ENCODE measurements at places on chromosomes 4 and X.

- no peak for DNase-seq
Observed at GRCh38 chr4:36320117-36320896, 38.9 kb downstream of the DTHD1 start.

- DNase-seq = no peak
Observed at GRCh38 chrX:112190646-112191045, 108.1 kb upstream of the TRPC5 start.

DNA sequence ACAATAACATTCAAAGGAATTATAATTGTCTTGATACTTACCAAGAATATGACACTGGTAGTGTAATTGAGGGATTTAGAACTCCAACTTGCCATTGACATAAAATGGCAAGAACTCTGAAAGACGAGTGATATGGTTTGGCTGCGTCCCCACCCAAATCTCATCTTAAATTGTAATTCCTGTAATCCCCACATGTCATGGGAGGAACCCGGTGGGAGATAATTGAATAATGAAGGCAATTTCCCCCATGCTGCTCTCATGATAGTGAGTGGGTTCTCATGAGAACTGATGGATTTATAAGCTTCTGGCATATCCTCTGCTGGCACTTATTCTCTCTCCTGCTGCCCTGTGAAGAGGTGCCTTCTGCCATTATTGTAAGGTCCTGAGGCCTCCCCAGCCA is 1536.4 kb downstream of the TECRL start:
- no peak for DNase-seq

DNA sequence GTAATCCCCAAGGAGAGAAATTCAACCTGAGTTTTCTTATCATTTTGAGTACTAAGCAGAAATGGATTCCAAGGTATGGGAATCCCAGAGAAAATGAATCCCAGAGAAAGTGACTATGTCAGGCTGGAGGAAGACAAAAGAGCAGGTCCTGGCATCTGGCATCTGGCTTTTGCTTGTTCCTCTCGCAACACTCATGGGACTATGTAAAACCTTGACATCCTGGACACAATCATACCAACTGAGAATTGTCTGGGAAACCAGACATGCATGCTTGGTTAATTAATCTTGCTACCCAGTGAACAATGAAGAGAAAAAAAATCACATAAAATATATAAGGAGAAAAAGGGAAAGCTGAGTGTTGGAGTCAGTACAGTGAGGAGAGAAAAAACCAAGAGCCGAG is 12.9 kb downstream of the DCAF8L1 start:
- DNase-seq = no peak

- DNase-seq = no peak
Observed at GRCh38 chrX:46573892-46574773, 568 bp downstream of the CHST7 start.

DNA sequence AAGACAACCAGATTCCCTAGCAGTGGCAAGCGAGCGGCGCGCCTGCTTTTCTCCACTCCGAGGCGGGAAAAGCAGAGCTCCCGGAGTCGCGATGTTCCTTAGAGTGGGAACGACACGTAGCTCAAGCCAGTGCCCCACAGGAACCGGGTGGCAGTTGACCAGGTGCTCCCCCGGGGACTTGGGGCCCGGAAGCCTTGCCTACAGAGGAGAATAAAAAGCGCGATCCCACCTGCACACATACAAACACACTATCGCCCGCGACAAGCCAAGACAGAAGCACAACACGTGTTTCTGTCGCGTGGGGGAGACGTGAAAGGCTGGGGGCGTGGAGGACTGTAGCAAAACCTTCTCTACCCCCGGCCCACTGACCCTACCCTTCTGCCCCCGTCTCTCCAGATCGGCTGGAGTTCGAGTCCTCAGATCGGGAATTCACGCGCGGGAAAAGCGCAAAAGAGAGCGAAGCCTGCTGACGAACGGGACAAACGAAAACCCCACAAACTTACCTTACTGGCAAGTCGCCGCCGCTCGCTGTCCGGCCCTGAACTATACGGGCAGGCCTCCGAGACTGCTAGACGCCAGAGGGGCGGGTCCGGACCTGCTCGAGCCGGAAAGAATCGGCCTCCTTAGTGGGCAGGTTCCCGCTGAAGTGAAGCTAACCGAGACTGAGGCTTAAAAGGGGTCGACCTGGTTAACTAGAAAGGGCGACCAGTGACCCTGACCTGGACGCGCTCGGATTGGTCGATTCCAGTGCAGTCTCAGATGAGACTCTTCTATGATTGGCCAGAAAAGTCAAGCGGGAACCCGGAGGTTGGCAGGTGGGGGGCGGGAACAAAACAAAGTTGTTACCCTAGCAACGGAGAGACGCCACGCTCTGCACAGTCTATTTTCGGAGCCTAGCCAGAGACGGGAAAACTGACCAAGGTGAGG is at the start of the genes DNAAF6 and NUP62CL:
TSS of gene DNAAF6 (plus strand) at position 842 of the 927 bp plus-strand sequence. CDS start 6,265 bp downstream, outside the sequence.
TSS of gene NUP62CL (minus strand) at position 664 of the 927 bp plus-strand sequence. CDS start 31,287 bp downstream, outside the sequence.
- DNase-seq = no peak

DNA sequence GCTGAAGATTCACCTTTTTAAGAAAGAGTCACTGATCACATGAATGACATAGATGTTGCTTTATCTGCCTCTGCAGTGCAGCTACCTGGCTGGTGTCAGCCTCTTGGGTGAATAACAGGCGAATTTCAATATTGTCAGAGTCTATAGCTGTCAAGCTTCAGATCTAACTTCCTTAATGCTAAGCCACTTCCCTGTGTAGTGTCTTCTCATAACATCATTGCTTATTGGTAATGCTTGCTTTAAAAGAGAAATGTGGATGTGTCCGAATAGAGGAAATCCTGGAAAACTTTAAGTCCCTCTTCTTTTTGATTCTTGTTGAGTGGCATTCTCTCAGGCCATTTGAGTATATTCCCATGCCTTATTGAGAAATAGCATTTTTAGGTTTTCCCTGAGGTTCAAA is 7.3 kb upstream of the IGFBP7 start:
- DNase-seq = no peak

DNA sequence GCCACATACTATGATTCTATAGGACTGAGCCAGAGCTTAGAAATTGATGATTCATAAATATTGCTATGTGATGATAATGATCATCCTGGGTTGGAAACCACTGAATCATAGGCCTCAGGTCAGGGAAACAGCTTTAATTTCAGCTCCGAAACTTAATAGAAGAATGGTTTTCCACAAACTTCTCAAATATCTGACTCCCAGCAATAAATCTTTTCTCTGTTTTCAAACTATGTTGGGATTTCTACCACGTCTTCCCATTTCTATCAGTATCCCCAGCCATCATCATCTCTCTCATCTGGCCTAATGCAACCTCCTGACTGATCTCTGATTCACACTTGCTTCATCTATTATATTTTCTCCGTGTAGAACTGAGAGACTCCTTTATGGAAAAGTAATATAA is 521.8 kb upstream of the AGA start:
- no peak for DNase-seq

- no peak for DNase-seq
Observed at GRCh38 chr4:78529569-78530209, 21.9 kb upstream of the ANXA3 start.

GRCh38 chr4:29277381-29277780 is 1442.8 kb upstream of the PCDH7 start:
- no peak for DNase-seq

GRCh38 chr4:184280137-184280536 is 62.5 kb upstream of the ENPP6 start:
- peak; percentile 27 for DNase-seq

- no peak for DNase-seq
Observed at GRCh38 chrX:135383249-135383648, 38.5 kb upstream of the SMIM10L2A start.

DNA sequence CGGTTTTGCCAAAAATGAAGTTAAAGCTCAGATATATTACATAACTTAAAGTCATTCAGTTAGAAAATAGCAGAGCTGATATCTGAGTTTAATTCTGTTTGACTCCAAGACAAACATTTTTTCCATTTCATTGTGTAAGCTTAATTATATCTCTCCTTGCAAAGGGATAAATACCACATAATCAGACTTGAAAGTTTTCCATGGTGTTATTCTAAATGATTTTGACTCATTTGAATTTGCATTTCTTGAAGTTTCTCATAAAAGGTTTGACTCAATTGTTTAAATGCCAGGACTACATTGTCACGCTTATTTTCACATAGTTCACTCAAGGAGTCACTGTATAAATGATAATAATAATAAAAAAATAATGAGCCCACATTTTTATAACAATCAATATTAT is 39.4 kb upstream of the DDX60 start:
- no peak for DNase-seq

DNA sequence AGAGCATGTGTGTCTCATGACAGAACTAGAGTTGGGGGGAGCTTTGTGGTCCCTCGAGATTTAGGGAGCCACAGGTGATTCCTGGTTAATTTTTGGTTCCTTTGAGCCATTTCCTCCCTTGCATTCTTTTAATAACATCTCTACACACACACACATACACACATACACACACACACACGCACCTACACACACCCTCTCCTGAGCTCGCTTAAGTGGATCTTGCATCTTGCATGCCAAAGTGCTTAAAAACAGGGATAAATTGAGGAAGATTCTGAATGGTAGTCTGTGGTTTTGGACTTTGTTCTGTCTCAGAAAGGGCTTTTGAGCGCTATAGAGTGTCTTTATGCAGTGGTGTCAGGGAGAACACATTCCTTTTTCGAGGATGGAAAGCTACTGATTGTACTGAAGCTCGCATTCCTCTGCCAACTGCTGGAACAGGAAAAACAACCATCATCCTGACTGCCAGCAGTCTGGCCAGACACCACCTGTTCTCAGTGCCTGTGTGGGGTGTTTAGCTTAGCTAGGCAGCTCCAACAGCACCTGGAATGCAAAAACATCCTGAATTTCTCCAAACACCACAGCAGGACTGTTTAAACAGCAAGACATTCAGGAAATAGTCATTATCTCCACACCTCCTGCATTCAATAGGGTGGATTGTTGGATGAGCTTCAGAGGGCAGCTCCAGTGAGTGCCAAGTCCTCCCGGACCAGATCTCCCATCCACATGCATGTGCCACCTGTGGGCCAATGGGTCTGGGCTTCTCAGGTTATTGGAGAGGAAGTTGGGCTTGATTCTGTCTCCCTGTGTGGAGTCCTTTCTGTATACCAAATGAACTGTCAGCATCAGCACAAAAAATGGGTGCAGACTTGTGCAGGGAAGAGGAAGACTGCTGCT is 21.9 kb upstream of the IGFBP7 start:
- DNase-seq = no peak

DNA sequence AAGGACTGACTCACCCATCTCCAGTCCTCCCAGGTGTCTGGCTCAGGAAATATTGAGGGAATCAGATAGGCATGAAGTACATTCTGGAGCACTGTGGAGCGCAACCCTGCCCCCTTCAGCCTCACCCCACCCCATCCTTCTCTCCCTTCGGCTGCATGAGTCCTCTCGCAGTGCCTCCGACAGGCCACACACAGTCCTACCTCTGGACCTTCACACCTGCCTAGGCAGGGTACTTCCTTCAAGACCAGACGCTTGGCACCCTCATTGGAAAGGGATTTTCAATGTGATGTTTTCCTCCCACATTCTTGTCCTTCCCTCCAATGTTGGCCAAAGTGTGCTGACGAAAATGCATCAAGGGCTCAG is 26.8 kb upstream of the PPP2R2C start:
- peak; percentile 56 for DNase-seq

GRCh38 chr4:75790024-75790423 is 65.6 kb downstream of the USO1 start:
- no peak for DNase-seq

- DNase-seq = no peak
Observed at GRCh38 chr4:575281-576141, 584 bp downstream of the TMEM271 start.

DNA sequence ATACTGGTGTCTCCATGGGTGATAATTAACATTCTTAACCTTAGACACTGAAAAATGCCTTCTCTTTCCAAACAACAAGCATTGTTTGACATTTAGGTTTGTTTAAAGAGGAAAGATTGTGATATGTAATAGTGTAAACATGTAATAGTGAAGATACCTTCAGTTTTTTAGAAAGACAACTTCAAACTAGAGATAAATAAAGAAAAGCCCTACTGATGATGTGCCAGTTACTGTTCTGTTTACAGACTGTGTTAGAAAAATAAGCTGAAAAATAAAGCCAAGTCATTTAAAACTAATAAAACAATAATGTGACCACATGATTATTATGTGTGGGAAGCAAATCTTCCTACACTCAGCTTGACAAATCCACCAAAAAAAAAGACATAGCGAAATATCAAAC is 2035.3 kb upstream of the TENM3 start:
- no peak for DNase-seq

GRCh38 chr4:72323227-72323626 is 245.8 kb downstream of the ADAMTS3 start:
- DNase-seq = no peak

Data from vagina (tissue), 2 donors.